ENCODE measurements at places on chromosomes 1 and 21. TPM values are rescaled to one million over a fixed set of nuclear protein-coding genes. Genes with fewer than 3 reads are reported as not detected.

GRCh38 chr1:43806183-43806582 is 98.8 kb downstream of the ST3GAL3 start:
- DNase-seq, result no peak

DNA sequence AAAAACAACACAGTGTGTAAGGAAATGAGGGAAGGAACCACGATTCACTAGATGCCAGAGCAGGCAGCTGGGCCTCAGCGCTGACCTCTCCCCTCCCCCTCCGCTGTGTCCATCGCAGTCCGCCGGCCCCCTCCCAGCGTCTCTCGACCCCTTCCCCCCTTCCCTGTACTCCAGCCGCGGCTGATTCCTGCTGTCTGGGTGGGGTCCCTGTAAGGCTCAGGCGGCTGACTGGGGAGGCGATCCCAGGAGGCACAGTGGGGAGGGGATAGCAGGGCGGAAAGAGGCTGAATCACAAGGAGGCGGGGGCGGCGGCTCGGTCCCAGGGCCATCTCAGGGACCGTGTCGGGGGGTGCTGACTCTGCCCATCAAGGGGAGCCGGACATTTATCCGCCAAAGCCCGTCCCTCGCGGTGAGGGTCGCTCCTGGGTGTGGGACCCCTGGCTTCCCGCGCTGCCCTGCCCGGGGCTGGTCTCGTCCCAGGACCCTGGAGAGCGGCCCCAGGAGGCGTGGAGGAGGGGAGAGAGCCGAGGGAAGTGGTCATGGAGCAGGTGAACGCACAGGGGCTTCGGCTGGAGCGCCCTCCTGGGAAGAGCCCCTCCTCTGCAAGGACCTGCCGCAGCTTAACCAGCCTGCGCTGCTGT is 241.9 kb downstream of the PTPRU start:
- no peak for DNase-seq

GRCh38 chr1:210687582-210688279 is 359.0 kb downstream of the HHAT start:
- DNase-seq, result no peak

The RIIAD1 gene
- not detected for total RNA-seq

The KAZN gene
- 0.55 TPM for total RNA-seq

The CIART gene
- total RNA-seq, result 0.84 TPM

The UMODL1 gene
- total RNA-seq, result not detected

The IVL gene
- total RNA-seq, result not detected

The UBXN10 gene
- 0.27 TPM for total RNA-seq

All from activated naive CD4-positive, alpha-beta T cell treated with anti-CD3 and anti-CD28 coated beads for 36 hours (primary cell).